Panc1 (cell line): ENCODE measurements at places on chromosomes 7 and 10. TPM values are rescaled to one million over a fixed set of nuclear protein-coding genes. Genes with fewer than 3 reads are reported as not detected.

The FZD1 gene
- total RNA-seq, result 1.8 TPM

The HOGA1 gene
- 0.08 TPM for total RNA-seq

The BAIAP2L1 gene
- total RNA-seq, result 120 TPM

The AHR gene
- total RNA-seq, result 36.6 TPM

The EIF3A gene
- total RNA-seq, result 214 TPM

The WBP1L gene
- total RNA-seq, result 91.3 TPM

The RPP30 gene
- 59.0 TPM for total RNA-seq

The SRRM3 gene
- 8.5 TPM for total RNA-seq

The SPDYE11 gene
- not detected for total RNA-seq

The GIMAP8 gene
- 0.10 TPM for total RNA-seq

The CCDC172 gene
- not detected for total RNA-seq

The MBL2 gene
- total RNA-seq, result not detected

The UCMA gene
- not detected for total RNA-seq

The GAD2 gene
- not detected for total RNA-seq

The GIMAP6 gene
- 0.23 TPM for total RNA-seq

The CH25H gene
- total RNA-seq, result 0.10 TPM

The ASZ1 gene
- not detected for total RNA-seq

The CYP3A7 gene
- total RNA-seq, result not detected

The CALML5 gene
- not detected for total RNA-seq

The UNC5B gene
- 1.1 TPM for total RNA-seq

The HOXA5 gene
- 3.9 TPM for total RNA-seq

The CCDC3 gene
- total RNA-seq, result 0.10 TPM

The KCP gene
- 0.13 TPM for total RNA-seq

The TFR2 gene
- total RNA-seq, result 9.1 TPM

The ENO4 gene
- 0.15 TPM for total RNA-seq

The TAS2R3 gene
- 0.49 TPM for total RNA-seq

The GRM3 gene
- not detected for total RNA-seq

The SLF2 gene
- 38.8 TPM for total RNA-seq

The C10orf62 gene
- not detected for total RNA-seq

The PIK3CG gene
- total RNA-seq, result 0.13 TPM

The GPC2 gene
- 7.9 TPM for total RNA-seq

The CPA4 gene
- 3.1 TPM for total RNA-seq
